ENCODE measurements at places on chromosomes 16 and 17.

- no peak for DNase-seq
Measured at GRCh38 chr17:57092171-57092570, 7.1 kb downstream of the AKAP1 start.

DNA sequence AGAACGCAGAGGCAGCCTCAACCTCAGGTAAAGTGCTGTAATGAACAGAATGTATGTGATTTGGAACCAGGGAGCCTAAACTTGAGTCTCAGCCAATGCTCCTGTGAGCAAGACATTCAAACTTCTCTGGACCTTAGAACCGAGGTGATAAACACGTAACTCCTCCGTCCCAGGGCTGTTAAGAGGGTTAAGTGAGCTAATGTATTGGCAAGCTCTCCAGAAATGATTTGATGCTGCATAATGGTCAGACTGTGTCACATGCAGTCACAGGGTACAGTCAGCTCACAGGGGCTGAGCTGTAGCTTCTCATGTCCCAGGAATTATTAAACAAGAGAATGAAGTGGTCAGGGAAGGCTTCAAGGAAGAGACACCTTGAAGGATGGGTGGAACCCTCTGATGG, 10.0 kb upstream of the SLC4A1 start:
- DNase-seq = no peak

GRCh38 chr16:81432937-81433557, 11.6 kb upstream of the CMIP start:
- DNase-seq = no peak

DNA sequence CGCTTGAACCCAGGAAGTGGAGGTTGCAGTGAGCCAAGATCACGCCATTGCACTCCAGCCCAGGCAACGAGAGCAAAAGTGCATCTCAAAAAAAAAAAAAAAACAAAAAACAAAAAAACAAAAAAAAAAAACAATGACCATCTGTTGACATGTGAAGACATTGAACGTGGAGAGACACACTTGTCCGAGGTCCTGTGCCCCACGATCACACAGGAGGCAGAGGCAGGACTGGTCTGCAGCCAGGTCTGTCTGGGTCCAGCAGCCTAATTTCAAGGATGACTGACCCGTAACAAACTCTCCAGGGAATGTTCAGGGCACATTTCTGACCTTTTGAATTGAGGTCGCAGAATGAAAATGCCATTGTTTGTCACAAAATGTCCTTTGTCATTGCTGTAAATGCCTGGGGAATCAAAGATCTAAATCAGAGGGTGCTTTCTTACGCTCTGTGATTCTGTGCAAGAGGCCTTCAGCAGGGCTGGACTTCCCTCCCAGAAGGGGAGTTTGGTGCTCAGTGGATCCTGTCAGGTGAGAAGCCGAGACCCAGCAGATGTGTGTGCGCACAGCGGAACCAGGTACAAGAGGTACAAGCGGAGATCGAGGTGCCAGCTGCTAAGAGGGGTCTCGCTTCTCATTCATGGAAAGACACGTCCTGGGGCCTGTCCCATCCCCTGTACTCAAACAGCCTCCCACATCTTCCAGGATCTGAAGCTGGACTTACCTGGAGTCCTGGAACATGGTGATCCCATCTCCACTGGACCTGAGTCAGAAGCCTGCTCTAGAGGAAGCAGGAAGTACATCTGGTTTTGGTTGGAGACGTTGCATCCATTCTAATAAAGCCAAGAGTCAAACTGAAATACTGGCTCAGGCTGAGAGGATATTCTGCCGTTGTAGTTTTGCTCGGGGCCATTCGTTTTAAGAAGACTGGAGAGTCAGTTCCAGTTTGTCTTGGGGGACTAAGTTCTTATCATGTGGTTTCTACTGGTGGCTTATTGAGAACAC, 95.8 kb downstream of the IRF8 start:
- no peak for DNase-seq

DNA sequence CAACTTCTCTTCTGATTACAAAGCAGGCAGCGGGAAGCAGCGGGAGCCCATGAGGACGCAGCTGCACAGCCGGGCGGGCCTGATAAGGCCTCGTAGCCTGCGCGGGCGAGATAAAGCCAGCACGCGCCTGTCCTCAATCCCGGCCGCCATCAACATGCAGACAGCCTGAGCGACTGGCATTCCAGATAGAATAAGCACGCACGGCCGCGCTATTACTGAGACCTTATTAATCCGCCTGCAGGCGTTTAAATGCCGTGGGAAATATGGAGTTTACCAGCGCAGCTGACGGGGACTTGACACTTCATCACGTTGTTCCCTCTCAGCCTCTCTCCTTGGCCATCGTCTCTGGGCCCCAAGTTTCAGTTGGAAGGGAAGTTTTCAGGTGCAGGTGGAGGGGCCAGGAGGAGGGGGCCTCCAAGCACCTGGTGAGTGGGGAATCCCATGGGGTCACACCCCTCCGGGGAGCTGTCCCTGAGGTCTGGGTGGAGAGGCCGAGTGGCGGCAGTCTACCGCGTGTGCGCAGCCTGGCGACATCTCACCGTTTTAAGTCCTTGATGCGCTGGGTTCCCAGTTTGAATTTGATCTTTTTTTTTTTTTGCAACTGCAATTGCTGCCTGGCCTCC, 27.3 kb upstream of the CBFA2T3 start:
- DNase-seq = no peak

DNA sequence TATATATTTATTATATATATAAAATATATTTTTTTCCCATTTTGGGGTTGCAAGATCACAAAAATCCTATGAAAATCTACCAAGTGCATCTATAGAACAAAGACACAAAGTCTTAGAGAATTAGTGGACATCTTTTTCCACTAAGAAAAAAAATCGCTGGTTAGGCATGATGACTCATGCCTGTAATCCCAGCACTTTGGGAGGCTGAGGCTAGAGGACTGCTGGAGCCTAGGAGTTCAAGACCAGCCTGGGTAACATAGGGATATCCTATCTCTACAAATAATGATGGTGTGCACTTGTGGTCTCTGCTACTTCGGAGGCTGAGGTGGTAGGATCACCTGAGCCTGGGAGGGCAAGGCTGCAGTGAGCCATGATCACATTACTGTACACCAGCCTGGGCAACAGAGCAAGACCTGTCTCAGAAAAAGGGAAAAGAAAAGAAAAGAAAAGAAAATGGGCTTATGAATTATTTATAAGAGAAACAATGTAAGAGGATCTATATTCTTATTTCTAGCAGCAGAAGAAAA, 185.1 kb upstream of the PSMD7 start:
- DNase-seq = no peak

Data from activated CD4-positive, alpha-beta T cell treated with anti-CD3 and anti-CD28 coated beads, Interleukin-2, Interleukin-4, amounts not matched to agents 100 ng/mL and 50 ng/mL, durations not matched to agents 16 hours and 8 hours (primary cell).